ENCODE measurements at places on chromosomes 12 and 14. TPM values are rescaled to one million over a fixed set of nuclear protein-coding genes. Genes with fewer than 3 reads are reported as not detected.
A peak's percentile ranks its signal among the peaks of the same experiment; 100 is the strongest.

GRCh38 chr12:29160230-29160629 lies 11.2 kb downstream of the FAR2 start:
- no peak for DNase-seq

GRCh38 chr12:67245571-67245970 lies 23.6 kb upstream of the CAND1 start:
- DNase-seq, result no peak

- DNase-seq, result no peak
Observed at GRCh38 chr12:131223171-131223761, 269.6 kb downstream of the ADGRD1 start.

The COL2A1 gene
- not detected for total RNA-seq

GRCh38 chr12:117367006-117367638 lies 5.7 kb upstream of the NOS1 start:
- DNase-seq, result peak; percentile 76

DNA sequence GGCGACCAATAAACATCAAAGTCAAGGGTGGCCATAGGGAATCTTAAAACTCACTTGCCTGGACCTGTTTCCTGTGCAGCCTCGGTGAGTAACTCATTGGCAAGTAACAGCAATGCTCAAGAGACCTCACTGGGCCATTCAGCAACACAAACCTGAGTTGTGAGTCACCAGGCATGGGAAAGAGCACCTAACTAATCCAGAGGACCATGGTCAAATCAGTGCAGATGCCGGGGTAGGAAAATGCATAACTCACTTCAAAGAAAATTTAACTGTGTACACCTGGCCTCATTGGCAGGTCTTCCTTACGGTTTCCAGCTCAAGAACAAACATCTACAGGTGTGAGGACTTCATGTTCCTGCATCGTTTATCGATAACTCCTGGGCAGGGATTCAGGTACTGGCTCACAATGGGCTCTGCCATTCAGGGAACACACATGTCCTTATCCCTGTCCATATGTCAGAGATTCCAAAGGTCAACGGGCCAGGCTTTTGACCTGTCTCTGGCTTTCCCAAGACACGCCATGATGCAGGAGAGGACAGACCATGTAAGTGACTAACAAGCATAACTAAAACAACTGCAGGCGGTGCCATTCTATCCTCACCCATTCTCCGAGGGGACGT lies 211.8 kb downstream of the ANO2 start:
- DNase-seq, result peak; percentile 5

The RPS6KL1 gene
- total RNA-seq, result 5.6 TPM

DNA sequence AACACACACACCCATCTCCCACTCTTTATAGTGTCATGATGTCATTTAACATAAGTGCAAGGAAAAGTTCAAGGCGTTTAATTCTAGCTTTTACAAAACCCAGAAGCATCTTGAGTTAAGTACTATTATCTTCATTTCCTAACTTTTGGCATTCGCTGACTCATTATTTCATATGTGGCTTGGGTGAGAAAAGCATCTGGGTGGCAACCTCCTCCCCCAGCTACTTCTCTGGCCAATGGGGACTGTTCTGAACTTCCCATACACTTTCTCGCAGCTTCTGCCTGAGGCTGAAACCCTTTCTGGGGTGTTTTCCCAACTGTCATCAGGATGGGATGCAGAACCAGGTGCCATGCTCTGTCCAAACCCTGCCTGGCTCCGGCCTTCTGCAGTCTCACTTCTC lies 2.8 kb upstream of the MARK3 start:
- DNase-seq, result no peak

The SLC5A8 gene
- total RNA-seq, result under 0.01 TPM

The TNFAIP2 gene
- total RNA-seq, result 38.3 TPM

DNA sequence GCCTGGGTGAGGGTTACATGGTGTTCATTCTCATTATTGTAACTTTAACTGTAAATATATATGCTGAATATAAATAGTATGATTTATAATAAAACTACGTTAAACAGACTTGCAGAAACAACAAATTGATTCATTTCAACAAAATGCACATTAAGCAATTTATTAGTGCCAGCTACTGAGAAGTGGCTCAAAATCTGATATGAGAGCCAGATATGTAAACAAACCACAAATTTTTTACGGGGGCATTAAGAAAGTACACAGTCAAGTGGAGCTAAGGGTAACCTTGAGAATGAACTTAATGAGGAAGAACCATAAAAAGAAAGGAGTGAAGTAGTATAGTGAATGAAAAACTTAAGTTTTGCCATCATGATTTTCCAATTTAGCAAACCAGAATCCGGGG lies 40.3 kb downstream of the CEP128 start:
- no peak for DNase-seq

GRCh38 chr12:74552201-74552600 lies 14.6 kb downstream of the ATXN7L3B start:
- no peak for DNase-seq

GRCh38 chr14:34137001-34137745 lies 186.3 kb upstream of the EGLN3 start:
- no peak for DNase-seq

GRCh38 chr14:38238878-38239277 lies 17.0 kb downstream of the CLEC14A start:
- DNase-seq, result no peak

DNA sequence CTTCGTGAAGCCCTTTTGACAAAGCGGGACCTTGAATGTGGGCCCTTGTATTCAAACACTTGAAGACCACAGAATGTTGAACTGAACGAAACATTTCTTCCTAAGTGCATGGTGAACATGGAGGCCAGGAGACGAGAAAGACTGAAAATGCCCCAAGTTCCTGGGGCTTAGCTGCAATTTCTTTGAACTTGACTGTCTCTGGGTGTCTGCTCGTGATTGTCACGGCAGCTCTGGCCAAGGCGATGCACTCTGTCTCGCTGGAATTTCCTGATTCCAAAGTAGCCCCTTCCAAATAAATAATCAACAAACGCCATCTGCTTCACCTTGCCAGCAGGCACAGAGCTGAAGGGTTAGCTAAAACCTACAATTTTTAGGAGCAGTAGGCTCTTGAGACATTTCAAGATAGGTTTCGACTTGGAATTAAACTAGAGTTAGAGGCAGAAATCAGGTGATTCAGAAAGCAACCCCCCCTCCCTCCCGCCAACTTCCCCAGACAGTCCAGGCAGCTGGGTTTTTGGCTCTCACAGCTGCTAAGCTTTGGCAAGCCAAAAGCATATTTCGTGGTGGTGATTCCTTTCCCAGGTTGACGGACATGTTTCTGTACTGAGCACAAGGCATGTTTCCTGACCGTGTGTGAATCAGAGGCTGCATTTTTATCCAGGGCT lies 13.5 kb upstream of the IRF2BPL start:
- DNase-seq, result peak; percentile 94

DNA sequence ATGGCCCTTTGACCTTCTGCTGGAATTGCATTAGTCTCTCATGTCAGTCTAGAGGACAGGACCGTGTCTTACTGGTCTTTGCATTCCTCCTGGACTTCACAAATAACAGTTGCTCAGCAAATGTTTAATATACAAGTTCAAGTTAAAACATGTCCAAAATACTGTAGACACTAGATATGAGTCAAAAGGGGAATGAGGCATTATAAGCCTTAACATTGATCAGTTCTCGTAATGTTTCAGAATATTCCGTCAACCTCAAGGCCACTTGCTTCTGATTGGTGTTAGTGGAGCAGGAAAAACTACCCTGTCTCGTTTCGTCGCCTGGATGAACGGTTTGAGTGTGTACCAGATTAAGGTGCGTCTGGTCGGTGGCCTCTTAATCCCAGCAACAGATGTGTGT lies 59.9 kb downstream of the HSP90AA1 start:
- DNase-seq, result no peak

DNA sequence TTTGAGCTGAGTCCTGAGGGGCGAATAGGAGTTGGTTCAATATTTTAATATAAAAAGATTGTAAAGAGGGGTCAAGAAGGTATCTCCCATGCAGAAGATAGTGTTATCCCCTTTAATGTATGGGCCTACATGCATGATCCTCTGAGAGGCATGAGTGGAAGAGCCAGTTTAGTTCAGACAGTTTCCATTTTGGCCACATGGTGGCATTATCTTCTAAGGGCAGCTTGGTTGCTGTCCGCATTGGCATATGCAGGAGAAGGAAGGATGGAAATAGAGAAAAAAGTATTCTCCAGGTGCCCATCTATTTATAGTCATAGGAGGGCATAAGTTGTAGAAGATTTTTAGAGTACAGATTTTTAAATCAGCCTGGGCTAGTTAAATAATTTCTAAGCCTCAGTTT lies 5.4 kb downstream of the SAMD4A start:
- peak; percentile 57 for DNase-seq

The FLRT2 gene
- 305 TPM for total RNA-seq

- no peak for DNase-seq
Observed at GRCh38 chr12:25714198-25714984, 161.3 kb upstream of the LMNTD1 start.

- DNase-seq, result no peak
Observed at GRCh38 chr12:120801146-120801545, 75.5 kb downstream of the ACADS start.

DNA sequence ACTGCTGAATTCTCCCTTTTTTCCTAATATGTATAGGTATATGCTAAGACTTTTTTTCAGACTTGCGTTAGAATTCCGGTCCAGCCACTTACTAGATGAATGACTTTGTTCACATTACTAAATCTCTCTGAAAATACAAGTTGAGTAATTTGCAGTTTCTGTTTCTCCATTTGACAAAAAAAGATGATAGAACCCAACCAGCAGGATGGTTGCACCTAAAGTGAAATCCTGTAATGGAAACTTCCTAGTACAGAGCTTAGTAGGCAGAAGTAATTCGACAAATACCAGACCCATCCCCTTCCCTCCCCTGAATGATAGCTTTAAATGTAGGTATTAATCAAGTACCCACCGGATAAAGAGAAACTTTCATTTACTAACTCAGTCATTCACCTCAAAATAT lies 113.6 kb upstream of the RAP1B start:
- DNase-seq, result no peak

DNA sequence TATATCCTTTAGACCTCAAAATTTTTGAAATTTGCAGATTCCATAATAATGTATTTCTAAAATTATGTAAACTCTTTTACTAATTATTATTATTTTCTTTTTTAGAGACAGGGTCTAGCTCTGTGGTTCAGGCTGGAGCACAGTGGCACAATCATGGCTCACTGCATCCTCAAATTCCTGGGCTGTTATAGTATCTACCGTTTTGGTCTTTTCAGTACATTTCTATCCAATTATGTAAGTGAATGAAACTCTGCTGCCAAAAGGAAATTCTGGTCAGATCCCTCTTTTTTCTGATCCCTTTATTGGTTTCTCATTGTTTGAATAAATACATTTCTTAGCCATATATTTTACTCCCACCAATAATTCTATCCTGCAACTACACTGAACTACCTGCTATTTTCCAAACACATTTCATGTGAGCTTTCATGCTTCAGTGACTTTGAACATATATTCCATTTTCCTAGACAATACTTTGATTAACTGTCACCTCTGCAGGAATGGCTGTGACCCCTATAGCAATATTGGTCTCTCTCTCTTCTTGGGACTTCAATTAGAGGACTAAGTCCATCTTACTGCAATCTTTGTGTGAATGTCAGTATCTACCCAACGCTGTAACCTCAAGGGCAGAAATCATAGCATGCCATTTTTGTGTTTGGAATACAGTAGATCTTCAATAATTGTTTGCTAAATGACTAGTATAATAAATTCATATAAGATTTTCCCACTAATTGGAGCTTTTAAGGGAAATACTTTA lies 183.2 kb downstream of the NTS start:
- DNase-seq, result no peak

The CFAP54 gene
- 6.2 TPM for total RNA-seq

DNA sequence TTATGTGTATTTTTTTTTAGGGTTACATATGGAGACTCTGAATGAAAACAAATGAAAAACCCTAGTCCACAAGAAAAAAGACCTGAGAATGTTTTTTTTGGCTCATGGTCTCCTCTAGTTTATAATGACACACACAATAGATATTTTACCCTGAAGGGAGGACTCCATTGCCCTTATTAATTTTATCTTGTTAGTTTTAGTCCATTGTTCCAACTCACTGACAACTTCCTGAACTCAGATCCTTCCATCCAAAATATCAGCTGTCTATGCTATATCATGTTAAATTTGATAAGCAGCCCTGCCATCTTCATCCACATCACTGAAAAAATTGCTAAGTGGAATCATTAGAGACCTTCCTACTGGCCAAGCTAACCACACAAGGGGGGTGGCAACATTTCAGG lies 232.1 kb downstream of the MON2 start:
- peak; percentile 80 for DNase-seq

- peak; percentile 65 for DNase-seq
Observed at GRCh38 chr12:88111074-88111652, 30.7 kb downstream of the CEP290 start.

The BCL11B gene
- total RNA-seq, result under 0.01 TPM

The CLEC1A gene
- total RNA-seq, result 12.1 TPM

The VWF gene
- 467 TPM for total RNA-seq

DNA sequence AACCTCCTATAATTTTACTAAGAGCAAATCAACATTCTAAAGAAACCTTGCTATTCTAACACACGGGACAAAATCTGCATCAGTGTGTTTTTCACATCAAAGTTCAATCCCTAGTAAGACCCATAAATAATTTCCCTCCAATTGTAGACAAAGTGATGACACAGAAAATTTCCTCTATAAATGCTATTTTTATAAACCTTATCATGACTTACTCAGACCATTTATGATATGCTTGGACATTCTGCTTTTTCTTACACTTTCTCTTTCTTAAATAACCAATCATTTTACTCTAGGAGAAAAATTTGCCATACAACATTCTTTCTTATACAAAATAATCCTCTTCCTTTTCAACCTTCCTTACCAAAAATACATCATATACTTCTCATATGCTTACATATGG lies 67.0 kb downstream of the SDR9C7 start:
- no peak for DNase-seq

DNA sequence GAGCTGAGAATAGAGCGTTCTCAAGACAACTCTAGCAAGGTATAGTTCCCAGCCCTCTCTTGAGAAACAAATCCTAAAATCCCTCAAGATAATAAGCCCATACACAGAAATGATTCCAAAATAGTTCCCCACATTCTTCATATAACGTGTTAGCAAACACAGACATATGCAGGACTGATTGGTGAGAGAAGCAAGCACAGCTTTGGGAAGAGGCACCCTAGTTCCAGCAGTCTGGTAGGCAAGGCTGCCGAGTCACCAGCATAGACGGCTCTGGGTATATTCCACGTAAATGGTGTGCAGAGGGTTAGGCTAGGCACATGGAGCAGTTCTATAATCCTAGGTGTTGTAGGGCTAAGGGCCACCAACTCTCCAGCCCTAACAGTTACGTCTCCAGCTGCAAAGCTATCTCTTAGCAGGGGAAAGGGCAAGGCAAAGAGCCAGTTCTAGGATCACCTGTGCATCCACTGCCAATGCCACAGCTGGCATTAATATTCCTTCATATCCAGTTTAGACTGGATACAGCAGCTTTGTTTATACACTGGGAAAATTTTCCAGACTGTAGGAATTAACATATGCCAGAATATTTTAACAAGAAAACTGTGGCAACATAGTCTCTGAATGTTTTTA lies 52.9 kb downstream of the SH2B3 start:
- no peak for DNase-seq

GRCh38 chr12:59182191-59182590 lies 261.9 kb upstream of the LRIG3 start:
- no peak for DNase-seq

GRCh38 chr12:79920421-79921238 lies 14.3 kb downstream of the PPP1R12A start:
- no peak for DNase-seq

Measured in dermis microvascular lymphatic vessel endothelial cell (primary cell).